RPMI7951 (cell line): ENCODE measurements at places on chromosomes 13 and 19.
A peak's percentile ranks its signal among the peaks of the same experiment; 100 is the strongest.

DNA sequence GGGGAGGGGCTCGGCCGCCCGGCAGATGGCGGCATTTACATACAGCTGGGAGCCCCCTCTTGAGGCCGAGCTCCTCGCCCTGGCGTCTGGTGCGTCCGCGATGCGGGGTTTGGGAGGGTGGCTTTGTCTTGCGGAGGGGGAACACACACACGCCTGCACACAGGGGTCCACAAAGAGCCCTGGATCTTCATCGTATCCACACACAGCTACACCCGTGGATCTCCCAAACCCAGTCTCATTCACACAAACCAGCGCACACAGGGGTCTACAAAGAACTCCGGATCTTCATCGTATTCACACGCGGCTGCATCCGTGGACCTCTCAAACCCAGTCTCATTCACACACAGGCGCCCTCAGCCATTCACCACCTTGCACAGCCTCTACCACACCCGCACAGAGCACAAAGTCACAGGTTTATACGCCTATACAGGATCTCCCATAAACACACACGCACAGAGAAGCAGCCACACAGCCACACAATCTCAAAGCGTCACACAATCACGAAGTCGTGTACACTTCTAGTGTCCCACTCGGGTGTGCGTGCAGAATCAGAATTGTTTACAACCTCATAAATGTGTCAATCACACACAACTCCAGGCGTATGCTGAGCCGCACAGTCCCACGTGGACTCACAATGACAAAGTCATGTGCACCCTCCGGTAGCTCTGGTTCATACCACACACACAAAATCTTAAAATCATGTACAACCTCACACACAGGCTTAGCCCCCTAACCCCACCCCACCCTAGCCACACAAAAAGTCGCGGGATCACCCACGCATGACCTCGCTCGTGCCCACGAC is 550 bp upstream of the DLL3 start:
- peak; percentile 37 for DNase-seq

DNA sequence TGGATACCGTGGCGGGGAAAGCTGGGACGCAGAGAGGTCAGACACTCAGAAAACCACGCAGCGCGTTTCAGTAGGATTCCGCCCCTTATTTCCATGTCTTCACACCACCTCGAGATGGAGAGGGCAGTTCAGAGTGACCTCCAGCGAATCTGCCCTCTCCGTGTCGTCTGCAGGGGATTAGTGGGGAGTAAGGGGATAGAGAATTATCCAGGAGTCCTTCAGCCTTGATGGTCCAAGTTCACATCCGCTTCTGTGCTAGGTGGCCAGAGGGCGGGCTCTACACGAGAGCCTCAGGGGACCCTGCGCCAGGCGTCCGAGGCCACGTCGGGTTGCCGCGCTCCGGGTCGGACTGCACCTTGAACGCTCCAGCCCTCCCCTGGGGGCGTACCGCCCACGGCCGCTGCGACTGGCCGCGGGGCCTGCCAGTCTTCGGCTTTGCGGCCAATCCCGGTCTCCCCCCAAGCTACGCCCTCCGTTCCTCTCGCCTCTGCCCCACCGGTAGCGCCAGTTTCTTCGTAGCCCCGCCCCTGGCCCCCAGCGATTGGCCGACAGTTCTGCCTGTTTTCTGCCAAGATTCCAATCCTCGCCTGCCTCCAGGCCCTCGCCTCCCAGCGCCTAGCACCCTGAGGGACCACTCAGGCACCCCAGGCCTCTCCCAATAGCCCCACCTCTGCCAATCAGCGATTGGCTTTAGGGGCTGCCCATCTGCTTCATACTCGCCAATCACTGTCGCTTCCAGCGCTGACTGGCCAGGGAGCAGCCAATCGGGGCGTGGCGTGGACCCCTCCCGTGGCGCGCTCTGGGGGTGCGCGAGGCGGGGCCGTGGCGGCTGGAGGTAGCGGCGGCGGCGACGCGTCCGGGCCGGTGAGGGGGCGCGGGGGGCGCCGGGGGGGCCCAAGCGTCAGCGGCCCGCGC is at the start of gene SLC25A42:
TSS of gene SLC25A42 (plus strand) at position 812 of the 915 bp plus-strand sequence. CDS start 32,131 bp downstream, outside the sequence.
- DNase-seq = peak; percentile 100

DNA sequence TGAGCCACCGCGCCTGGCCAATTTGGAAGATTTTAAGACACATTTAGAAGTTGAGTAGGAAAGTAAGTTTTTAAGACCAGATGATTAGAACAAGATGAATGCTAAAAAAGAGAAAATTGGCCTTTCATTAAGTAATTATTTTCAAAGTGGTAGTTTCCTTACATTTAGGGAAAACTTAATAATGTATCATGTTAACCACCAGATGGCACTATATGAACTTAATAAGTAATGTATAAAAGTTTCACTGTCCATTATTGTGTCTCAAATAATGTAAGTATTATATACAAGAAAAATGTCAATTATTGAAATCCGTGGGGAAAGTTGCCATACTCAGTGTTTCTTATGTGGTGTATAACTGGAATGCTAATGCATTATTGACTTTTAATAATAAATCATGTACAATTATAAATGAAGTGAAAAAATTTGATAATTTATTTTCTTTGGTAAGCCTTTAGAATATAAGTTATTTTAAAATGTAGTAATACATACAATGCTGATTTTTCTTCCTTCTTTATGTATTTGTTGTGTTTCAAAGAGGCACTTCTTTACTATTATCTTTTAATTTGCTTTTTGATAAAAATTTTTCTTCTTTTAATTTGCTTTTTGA is 29.2 kb downstream of the COG6 start:
- DNase-seq = peak; percentile 44

- no peak for DNase-seq
These were observed 5.0 kb upstream of the EML2 start for GRCh38 chr19:45643927-45644771.

DNA sequence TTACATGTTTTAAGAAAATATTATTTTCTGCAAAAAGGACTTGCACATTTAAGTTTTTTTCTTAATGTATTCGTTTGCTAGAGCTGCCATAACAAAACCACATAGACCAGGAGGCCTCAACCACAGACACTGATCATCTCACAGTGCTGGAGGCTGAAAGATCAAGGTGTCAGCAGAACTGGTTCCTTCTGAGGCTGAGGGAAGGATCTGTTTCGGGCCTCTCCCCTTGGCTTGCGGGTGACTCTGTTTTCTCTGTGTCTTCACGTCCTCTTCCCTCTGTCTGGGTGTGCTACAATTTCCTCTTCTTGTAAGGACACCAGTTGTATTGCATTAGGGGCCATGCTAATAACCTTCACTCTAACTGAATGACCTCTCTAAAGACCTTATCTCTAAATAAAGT is 364.2 kb downstream of the IRS2 start:
- no peak for DNase-seq

- no peak for DNase-seq
These were observed 20.1 kb downstream of the STOML3 start for GRCh38 chr13:38970380-38971051.

DNA sequence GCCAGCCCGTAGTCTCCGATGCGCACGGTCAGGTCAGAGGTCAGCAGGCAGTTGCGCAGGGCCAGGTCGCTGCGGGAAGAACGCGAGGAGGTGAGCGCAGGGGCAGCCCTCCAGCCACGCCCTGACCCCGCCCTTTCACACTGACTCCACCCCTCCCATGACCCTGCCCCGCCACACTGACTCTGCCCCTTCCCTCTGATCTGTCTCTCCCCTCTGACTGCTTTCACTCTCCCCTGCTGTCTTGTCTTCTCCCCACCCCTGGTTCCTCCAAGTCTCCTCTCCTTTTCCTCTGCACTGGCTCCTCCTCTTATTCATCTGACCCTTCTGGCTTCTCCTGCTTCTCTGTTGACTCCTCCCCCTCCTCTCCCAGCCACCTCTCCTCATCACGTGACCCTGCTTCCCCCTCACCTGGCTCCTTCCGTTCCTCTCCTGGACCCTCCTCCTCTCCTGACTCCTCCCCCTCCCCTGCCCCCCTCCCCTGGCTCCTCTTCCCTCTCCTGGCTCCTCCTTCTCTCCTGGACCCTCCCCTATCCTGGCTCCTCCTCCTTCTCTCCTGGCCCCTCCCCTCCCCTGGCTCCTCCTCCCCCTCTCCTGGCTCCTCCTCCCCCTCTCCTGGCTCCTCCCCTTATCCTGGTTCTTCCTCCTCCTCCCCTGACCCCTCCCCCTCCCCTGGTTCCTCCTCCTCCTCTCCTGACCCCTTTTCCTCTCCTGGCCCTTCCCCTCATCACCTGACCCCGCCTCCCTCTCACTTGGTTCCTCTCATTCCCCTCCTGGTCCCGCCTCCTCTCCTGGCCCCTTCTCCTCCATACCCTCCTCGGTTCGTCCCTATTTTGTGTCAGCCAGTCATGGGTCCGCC is 9.9 kb downstream of the LMTK3 start:
- DNase-seq = no peak

DNA sequence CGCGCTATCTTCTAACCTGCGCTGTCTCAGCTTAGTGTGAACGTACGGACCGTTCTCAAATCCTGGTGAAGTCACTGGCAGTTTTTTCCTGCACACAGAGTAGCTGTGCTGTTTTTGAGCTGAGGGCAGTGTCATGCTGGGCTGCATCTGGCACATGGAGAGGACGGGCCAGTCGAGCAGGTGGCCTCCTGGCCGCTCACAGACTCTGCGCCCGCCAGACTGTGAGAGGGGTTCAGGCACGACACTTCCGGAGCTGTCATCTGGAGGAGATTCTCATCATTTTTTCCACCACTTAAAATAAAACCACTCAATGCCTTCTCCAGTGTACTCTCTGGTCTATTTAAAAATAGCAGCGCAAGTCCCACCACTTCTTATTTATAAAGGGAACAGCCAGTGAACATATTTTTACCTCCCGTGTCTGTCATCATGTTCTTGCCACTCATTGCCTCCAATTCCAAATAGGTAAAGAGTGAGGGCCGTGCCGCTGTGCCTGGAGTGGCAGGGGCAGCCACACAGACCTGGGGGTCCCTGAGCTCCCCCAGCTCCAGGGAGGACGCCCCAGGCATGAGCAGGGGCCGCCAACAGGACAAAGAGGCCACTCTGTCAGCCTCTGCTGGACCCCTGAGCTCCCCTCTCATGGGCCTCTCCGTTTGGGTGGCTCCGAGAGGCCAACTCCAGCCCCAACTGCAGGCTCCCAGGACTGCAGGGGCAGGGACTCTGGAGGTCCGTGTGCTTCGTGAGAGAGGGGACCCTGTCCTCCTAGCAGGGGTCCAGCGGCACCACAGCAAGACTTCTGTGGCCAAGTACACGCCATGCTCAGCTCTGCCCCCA is 36.9 kb upstream of the GRTP1 start:
- DNase-seq = no peak

DNA sequence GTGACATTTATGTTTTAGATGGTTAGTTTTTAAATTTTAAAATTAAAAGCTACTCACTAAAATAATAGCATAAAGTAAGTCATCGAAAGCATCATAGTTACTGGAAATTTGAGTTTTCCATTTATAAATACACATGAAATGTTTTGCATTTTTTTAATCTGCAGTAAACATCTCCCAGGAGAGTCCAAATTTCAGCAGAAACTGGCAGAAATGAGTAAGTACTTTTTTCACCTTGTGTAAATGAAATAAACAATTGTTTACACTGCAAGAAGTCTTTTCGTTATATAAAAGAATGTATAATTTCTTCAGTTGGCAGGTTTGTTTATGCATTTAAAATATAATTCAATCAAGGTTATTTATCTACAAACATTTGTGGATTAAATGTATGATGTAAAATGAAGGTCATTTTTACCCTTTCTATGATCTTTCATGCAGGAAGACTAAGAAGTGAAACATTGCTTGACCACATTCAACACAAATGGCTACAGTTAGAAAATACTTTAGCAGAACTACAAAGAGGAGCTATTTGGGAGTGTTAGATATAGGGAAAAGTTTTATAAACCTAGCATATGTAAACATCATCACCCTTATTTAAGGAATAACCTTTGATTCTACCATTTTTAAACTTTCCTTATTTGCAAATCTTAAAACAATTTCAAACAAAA is 55.6 kb downstream of the RCBTB2 start:
- DNase-seq = no peak

GRCh38 chr19:45079063-45079910 is at the start of gene GEMIN7:
GEMIN7 (plus strand) TSS chr19:45079260; CDS start chr19:45090115, 10,855 bp downstream.
- peak; percentile 77 for DNase-seq

- no peak for DNase-seq
These were observed 44.6 kb downstream of the DPY19L3 start for GRCh38 chr19:32450217-32450616.

GRCh38 chr13:70027551-70027950 is 80.1 kb upstream of the ATXN8OS start:
- DNase-seq = no peak

DNA sequence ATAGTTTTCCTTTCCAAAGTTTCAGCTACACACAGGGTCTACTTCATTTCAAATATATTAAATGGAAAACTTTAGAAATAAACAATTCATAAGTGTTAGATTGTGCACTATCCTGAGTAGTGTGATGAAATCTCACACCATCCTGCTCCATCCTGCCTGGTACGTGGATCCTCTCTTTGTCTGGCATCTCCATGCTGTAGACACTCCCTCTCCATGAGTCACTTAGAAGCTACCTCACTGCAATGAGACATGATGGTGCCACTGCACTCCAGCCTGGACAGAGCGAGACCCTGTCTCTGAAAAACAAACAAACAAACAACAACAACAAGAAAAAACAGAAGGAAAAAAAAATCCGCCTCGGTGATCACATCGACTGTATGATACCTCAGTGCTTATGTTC is 191.8 kb downstream of the PCCA start:
- no peak for DNase-seq

- no peak for DNase-seq
These were observed 15.9 kb upstream of the ZNF681 start for GRCh38 chr19:23774524-23774971.

- DNase-seq = no peak
These were observed 628.7 kb downstream of the EFNB2 start for GRCh38 chr13:105906746-105907145.

DNA sequence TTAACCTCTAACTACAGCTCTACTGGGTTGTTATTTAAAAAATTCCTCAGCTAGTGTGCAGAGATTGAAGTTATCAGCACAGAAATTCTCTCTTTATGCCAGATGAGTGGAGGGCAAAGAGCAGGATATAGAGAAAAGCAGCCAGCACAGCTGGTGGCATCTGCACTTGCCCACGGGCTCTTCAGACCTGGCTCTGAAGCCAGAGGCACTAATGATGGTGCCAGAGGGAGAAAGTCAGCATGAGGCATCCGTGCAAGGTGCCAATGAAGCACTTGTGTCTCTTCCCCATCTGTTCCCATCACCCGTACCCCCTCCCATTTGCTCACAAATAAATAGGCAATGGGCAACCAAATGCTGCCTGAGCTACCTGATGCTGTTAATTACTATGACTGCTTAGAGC is 138.9 kb downstream of the OLFM4 start:
- DNase-seq = no peak

DNA sequence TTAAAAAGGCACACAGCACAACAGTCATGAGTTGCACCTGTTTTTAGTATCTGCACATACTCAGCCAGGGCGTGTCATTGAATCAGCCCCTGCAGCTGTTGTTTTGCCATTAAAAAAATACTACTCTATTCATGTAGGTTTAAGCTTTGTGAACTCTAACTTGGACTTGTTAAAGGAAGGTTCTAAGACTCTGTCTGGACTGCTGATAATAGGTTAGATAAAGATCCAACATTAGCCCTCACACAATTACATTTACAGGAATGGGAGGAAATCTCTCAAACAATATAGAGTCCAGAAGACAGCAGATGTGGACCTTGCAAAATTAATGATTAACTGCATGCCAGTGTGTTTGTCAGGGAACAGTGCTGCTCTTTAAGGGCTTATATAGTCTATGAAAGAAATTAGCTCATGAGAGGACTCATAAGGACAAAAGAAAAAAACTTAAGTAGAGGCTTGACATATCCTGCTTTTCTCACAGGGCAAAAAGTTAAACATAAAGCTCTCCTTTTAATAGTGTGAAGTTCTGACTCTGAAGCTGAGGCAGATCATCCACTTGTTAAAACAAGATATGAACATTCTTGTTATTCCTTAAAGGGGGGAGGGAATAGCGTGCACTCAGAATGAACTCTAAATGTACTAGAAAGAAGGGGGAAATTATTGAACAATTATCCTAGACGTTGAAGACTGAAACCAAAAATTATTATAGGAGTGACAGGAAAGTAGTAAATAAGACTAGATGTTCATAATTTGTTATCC is 243.6 kb downstream of the NDFIP2 start:
- no peak for DNase-seq
